Parietal lobe (tissue), 2 donors: ENCODE measurements at places on chromosomes 5 and 9. TPM values are rescaled to one million over a fixed set of nuclear protein-coding genes. Genes with fewer than 3 reads are reported as not detected.

The BTNL3 gene
- not detected for total RNA-seq

The GFRA3 gene
- total RNA-seq, result not detected

The CD72 gene
- not detected for total RNA-seq

The SPATA31C1 gene
- not detected for total RNA-seq

The PCDHB2 gene
- total RNA-seq, result 20.3 TPM

The CFAP77 gene
- total RNA-seq, result not detected

The STPG3 gene
- total RNA-seq, result not detected

The ACSL6 gene
- 69.5 TPM for total RNA-seq

The SLC36A2 gene
- not detected for total RNA-seq

The PCDHA3 gene
- total RNA-seq, result 32.6 TPM

The TSTD2 gene
- 71.7 TPM for total RNA-seq

The GDNF gene
- total RNA-seq, result not detected

The SCGB3A2 gene
- not detected for total RNA-seq

The PCDHA10 gene
- 42.3 TPM for total RNA-seq

The CSF1R gene
- 8.8 TPM for total RNA-seq

The PCDHB10 gene
- total RNA-seq, result 26.3 TPM

The FBP2 gene
- not detected for total RNA-seq

The IL3 gene
- not detected for total RNA-seq

The ZNF879 gene
- 21.3 TPM for total RNA-seq

The TRIM36 gene
- 120 TPM for total RNA-seq

The STK32A gene
- total RNA-seq, result 7.8 TPM

The GARIN3 gene
- total RNA-seq, result not detected

The SH2D3C gene
- total RNA-seq, result 11.3 TPM

The FAM221B gene
- total RNA-seq, result not detected

The SMIM33 gene
- not detected for total RNA-seq

The VCAN gene
- total RNA-seq, result 439 TPM

The WDR38 gene
- not detected for total RNA-seq

The SIT1 gene
- total RNA-seq, result not detected

The AQP3 gene
- not detected for total RNA-seq

The GPSM1 gene
- total RNA-seq, result 123 TPM

The SPINK13 gene
- total RNA-seq, result not detected

The PLGRKT gene
- total RNA-seq, result 16.0 TPM
